NCI-H2171 (cell line): ENCODE measurements at places on chromosomes 16 and 17.

GRCh38 chr17:78399693-78400144, 21.3 kb downstream of the PGS1 start:
- DNase-seq = no peak

DNA sequence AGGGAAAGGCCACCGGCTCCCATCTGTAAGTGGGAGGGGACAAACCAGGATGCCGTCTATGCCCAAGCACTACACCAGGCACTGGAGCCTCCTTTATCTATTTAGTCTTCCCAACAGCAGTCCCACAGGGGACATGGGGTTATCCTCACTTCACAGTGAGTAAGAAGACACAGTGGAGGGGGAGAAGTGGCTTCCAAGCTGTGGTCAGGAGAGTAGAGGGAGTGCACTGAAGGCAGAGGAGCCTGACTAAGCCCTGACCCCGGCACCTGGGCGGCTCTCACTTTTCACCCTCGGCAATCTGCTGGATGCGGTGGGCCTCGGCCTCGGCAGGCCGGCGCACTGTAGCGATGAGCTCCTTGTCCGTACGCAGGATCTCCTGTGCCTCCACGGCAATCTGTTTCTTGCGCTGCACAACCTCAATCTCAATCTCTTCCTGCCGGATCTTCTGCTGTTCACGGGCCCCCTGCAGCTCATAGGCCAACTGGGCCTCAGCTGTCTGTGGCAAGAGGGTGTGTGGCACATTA, 15.9 kb downstream of the FLOT2 start:
- DNase-seq = no peak

- no peak for DNase-seq
Measured at GRCh38 chr16:10799736-10800135, 18.9 kb downstream of the TVP23A start.

- DNase-seq = no peak
Measured at GRCh38 chr17:66422186-66422585, 119.8 kb downstream of the PRKCA start.

DNA sequence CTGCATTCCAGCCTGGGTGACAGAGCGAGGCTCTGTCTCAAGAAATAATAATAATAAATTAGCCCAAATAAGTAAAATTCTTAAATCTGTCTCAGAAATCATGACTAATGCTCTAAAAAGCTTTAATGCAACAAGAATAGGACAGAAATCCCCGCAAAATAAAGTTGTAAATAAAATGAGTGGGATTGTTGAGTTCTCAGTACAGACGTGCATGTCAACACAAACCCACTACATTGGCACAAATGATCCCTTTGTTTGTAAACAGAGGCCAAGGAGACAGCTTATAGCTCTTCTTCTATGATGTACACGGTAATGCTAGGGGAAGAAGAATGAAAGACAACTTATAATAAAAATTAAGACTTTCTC, 6.0 kb downstream of the STAT5B start:
- DNase-seq = no peak

- DNase-seq = peak; percentile 15
Measured at GRCh38 chr16:84207879-84208278, 16.9 kb downstream of the ADAD2 start.

DNA sequence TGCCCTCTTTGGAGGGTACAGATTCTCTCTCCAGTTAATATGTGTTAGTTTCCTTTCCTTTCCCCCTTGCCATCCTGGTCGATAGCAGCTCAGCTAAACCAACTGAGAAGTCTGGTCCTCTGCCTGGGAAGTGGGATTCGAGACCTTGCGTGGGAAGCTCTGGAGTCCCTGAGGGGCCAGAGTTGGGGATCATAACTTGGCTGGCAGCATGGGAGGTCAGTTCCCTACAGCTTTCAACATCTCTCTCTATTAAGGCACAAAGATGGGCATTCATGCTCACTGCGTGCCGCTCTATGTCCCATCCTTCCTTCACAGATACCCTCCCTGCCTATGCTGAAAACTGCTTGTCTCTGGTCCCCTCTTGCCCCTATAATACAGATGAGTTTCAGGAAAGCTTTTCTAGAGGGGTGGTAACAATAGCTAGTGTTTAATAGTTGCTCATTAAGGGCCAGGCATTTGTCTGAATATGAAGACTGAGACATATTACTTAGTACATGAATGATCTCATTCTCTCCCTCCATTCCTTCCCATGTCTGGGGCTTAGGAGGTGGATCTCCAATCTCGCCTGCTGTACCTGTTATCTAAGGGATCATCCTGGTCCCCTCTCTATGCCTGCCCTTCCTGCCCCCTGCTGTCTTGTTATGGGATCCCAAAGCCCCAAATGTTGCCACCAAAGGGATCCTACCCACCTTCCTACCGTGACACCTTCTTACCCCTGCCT, 10.8 kb downstream of the THRA start:
- DNase-seq = no peak

- no peak for DNase-seq
Measured at GRCh38 chr16:27219161-27219560, 15.8 kb downstream of the KDM8 start.

- peak; percentile 45 for DNase-seq
Measured at GRCh38 chr17:58083491-58084316, 485 bp downstream of the DYNLL2 start.

DNA sequence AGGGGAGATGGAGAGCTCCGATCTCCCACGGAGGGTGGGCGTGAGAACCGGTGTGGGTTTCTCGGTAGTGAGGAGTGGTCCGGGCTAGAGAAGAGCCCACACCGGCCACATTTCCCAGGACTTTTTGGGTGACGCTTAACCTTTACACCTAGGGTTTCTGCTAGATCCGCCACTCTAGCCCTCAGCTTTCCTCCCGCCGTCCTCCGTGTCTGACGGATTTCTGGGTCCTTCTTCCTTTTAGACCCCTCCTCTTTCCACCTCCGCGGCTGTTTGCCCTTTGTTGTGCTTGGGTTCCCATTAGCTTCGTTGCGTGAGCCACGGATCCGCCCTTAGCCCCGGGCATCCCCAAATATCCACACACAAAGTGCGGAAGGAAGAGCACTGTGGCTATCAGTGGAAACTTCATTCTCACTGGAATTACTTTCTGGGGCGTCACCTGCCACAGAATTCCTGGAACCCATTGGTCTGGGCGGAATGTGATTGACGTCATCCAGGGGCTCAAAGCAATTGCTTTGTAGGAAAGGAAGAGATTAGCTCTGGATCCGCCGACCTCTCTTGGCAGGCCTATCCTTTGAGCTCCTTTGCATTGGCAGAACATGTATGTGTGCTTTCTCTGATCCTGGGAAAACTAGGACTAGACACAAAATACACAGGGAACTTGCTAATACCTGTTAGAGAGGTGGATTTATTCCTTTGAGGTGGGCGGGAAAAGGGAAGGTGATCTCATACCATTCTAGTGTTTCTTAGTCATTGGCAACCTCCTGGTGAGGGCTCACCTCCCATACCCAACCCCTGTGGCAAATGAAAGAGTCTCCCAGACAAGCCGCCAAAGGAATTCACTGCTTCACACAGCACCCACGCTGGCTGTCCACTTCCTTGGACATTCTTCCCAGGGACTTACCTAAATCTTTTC, 654 bp downstream of the TNFAIP1 start:
- peak; percentile 37 for DNase-seq

DNA sequence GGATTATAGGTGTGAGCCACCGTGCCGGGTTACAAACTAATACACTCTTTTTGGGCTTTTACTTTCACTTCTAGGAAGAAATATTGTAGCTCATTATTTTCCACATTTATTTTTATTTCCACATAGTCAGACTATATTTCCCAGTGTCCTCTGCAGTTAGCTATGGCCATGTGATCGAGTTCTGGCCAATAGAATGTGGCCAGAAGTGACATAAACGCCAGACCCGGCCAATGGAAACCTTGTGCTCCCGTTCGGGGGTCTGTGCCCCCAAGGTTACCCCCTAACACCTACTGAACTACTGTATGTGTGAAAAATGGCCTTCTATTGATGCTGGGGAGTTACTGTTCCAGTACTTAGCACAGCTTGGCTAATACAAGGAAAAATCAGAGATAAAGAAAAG, 13.2 kb upstream of the RPTOR start:
- no peak for DNase-seq

GRCh38 chr17:82878527-82878926, 38.7 kb upstream of the ZNF750 start:
- no peak for DNase-seq

GRCh38 chr17:80984749-80985148, 6.9 kb upstream of the CHMP6 start:
- no peak for DNase-seq

- no peak for DNase-seq
Measured at GRCh38 chr17:42442196-42442565, 16.5 kb upstream of the ATP6V0A1 start.

GRCh38 chr17:83152227-83152744, 72.9 kb downstream of the METRNL start:
- DNase-seq = no peak

GRCh38 chr16:68093816-68094613, 8.8 kb downstream of the NFATC3 start:
- DNase-seq = no peak

DNA sequence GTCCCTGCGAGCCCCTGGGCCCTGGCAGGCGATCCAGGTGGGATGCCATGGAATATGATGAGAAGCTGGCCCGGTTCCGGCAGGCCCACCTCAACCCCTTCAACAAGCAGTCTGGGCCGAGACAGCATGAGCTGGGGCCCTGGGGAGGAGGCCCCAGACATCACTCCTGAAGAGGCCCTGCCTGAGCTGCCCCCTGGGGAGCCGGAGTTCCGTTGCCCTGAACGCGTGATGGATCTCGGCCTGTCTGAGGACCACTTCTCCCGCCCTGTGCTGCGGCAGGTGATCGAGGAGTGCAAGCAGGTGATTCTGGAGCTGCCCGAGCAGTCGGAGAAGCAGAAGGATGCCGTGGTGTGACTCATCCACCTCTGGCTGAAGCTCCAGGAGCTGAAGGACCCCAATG, 33.1 kb downstream of the CDRT15L2 start:
- no peak for DNase-seq

- DNase-seq = peak; percentile 93
Measured at GRCh38 chr17:50478391-50479381, at the start of gene RSAD1. Gene RSAD1 (plus strand): TSS chr17:50478860. CDS start chr17:50478885, 25 bp downstream.

DNA sequence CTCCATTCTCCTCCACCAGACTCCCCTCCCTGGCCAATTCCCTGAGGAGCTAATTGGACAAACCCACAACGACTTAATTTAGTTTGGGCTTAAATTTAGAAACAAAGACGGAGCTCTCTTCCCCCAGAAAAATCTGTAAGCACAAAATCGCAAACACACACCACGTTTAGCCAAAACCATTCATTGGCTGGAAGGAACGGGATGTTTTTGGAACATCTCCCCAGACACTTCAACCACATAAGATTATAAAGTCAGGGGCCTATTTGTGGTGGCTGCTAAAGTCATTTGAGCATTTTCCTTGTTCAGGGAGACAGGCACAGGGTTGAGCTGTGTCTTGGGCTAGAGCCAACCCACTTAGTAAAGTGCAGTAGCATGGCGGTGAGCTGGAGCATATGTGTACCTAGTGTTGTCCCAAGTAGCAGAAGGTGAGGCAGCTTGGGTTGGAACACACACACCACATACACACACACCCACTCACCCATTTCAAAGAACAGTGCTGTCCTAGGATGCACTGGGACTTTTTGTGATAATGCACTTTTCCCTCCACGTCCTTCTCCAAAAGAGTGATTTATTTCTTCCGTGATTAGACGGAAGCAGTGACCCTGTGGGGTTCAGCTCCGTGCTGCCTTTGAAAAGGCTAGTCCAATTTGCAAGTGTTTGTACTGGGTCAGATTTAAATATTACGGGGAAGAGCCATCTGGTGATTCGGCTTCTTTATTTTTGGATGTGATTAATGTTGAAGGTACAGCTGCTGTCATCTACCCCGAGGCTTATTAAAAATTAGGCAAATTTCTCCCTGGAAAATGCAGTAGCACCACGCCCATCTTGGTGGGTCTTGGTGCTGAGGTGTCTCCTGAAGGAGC, 32.2 kb downstream of the ELAC2 start:
- DNase-seq = peak; percentile 74

DNA sequence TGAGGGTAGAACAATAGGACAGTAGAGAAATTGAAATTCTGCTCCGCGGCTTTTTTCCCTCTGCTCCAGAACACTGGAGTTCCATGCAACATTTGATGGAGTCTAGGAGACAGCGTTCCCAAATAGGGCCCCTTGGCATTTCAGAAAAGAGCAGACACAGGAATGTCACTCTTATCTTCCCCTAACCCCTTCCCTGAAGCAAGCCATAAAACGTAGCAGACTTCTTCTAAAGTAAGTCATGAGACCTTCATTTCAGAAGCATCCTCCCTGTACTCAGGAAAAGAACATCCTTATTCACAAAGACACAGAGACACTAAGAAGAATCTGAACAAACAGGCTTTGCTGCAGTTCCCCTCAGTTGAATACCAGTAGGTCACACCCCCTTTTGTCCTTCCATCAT, 296.1 kb upstream of the SOX9 start:
- DNase-seq = no peak

DNA sequence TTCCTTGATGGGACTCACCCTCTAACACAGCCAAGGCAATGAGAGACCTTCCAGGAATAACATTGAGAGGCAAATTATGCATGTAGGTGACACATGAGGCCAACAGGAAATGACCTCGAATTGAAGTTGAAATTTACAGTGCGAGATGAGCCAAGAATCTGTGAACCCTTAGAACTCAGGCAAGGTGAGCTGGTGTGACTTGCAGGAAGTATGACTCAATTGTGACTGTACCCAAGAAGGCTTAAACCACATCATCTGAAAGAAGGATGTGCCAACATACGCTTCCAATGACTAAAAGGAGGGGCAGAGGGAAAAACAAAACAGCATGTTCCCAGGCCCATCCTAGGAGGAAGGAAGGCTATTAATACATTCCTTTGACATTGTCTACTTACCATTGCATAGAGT, 44.8 kb downstream of the PITPNC1 start:
- no peak for DNase-seq

- no peak for DNase-seq
Measured at GRCh38 chr17:82528484-82529265, 9.1 kb downstream of the FOXK2 start.

DNA sequence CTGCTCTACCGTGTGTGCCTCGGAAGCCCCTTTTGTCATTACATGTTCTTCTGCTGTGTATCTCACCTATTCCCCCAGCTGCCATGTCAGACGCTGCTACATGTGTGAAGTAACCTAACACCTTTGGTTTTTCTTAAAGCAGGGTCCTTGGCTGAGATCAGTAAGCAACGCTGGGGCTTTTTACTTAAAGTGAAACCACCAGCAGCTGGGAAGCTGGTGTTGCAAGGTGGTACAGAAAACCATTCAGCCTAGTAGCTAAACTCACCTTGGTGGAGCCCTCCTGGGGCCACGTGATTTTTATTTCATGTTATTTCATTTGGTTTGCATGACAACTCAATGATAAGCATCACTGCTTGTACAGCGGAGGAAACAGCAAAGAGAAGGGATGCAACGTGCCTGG, 62.6 kb downstream of the PLCG2 start:
- DNase-seq = peak; percentile 6

DNA sequence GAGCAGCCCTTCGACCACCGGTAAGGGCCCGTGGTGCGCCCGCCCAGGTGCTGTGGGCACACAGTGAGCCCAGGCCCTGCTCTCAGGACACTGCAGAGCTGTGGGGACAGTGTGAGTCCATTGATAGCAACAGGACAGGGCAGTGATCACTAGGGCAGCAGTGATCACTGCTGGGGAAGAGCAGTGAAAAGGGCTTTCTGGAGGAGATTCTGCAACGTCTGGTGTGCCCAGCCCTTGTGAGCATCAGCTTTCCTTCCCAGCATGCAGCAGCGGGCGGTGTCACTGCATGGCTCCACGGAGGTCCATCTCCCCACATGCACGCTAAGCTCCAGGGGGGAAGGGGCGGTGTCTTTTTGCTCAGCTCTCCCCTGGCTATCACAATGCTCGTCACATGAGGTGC, 32.1 kb downstream of the MAP1LC3B start:
- no peak for DNase-seq
